ENCODE measurements at places on chromosomes 2 and 18.

DNA sequence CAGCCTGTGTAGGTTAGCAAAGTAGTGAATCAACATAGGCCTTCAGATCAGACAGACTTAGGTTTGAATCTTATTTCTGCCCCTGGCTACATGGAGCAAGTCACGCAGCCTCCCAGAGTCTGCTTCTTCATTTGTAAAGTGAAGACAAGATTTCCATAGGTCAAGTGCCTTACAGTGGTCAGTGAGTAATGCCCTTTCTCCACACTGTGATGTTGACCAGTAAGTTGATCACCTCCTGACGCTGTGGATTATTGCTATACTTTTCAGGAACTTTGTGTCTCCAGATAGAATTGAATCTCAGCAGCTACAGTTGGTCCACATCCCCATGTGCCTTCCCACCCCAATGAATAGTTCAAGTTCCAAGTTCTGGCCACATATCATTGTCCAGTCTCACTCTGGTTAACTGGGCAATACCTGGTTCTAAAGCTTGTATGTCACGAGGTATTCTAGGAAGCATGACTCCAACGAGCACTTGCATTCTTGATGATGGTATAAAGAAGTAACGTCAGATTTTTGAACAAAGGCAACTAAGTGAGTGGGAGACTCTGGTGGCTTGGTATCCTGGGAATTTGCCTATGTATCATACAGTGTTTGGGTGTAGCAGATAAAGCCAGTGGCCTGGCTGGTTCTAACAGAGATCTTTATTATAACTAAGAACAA lies 2.1 kb upstream of the CLIP4 start:
- no peak for DNase-seq

- no peak for DNase-seq
Observed at GRCh38 chr2:170481201-170481600, 233.9 kb upstream of the SP5 start.

DNA sequence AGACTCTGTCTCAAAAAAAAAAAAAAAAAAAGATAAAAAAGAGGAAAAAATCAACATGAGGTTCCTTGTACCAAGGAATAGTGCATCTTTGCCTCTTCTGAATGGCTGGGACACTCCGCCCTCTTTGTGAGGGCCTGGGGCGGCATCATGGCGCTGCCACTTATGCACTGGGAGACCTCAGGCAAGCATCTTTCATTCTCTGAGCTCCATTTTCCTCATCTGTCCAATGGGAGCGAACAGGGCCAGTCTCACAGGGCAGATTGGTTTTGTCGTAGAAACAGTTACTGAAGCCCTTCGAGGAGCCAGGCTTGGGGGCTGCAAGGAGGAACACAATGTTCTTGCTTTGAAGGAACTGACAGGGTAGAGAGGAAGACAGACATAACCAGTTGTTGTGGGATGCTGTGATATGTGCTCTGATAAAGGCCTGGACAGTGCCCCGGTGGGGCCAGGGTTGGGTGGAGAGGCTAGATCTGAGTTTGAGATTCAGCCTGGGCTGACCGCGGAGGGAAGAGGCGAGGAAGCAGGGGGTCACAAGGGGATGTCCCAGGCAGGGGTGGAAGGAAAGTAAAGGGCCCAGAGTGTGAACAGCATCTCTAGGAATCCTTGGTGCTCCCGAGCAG lies 14.1 kb downstream of the ZFP36L2 start:
- no peak for DNase-seq

- no peak for DNase-seq
Observed at GRCh38 chr2:231526341-231527090, 3.7 kb downstream of the NMUR1 start.

- DNase-seq, result no peak
Observed at GRCh38 chr2:145802133-145802532, 1282.2 kb upstream of the ZEB2 start.

GRCh38 chr2:16680304-16680703 lies 14.7 kb upstream of the CYRIA start:
- no peak for DNase-seq

GRCh38 chr2:224099861-224100643 lies 61.0 kb upstream of the SERPINE2 start:
- no peak for DNase-seq

GRCh38 chr2:103789381-103790095 lies 1027.7 kb downstream of the TMEM182 start:
- DNase-seq, result peak; percentile 29

GRCh38 chr18:22868831-22869230 lies 64.3 kb upstream of the RBBP8 start:
- DNase-seq, result no peak

DNA sequence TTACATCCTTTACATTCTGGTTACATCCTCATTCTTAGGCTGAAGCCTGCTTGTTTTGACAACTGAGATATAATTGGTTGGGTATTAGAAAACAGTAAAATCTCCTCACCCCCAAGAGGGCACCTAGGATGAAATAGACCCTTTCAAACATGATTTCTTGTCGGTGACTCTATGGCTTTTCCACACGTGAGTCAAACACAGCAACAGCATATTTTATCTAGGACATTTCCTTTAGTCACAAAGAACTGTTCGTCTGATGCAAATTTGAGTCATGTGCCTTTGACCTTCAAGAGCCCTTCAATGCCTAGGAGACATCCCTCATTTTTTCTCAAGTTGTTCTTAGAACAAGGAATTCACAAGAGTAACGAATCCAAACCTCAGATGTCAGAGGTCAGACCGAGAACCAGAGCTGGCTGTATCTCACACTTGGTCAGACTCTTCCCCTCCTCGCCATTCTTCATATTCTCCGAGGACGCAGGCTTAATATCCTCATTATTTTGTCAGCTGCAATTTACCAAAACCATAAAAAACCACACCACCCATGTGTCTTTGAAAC lies 60.5 kb upstream of the ALKAL2 start:
- no peak for DNase-seq

DNA sequence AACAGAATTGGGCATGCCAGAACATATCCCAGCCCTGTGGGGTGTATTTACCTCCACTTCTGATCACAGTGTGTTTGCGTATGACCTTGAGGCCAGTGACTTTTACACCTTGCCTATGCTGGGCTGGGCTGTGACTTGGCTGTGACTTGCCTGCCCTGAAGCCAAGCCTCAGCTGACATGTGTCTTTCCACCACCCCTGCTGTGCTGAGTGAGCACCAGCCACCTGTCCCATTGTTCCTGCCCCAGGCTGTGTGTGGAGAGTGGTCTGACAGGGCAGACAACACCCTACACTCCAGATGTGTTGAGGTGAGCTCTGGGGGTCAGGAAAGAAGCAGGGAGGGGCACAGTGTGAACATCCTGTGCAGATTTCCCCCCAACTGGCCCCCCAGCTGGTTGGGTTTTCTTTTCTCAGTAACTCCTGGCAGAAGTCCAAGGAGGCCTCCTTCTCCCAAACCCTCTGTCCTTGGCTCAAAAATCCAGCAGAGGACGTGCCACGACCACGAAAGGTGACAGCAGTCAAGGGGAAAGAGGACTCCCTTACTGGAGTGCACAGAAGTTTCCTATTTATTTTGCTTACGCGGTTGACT lies 5.1 kb upstream of the STEAP3 start:
- DNase-seq, result peak; percentile 19

DNA sequence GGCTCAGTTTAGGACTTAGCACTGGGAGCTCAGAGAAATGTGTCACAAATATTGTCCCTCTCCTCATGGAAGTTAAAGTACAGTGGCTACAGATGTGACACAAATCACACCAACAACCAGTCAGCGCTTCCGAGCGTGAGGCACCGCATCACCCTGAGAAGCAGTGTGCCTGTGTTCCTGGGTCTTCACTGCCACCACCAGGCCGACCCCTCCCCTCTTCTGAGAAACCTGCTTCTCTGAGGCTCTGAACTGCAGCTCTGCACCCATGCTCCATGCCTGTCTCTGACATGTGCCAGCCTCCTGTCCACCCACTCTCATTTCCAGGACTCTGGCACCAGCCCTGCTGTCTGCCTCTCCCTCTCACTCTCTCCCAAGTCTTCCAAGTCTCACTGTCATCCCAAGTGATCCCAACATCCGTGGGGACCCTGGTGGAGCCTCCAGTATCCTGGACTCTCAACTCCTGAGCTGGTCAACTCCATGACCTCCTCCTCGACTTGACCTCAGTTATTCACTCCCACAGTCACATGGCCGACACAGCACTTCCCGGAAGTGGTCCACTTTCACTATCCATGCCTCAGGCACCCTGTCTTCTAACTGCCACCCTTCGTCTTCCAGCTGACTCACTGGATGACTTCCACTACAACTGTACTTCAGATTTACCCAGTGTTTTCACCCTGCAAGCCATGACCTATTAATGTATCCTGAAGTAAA lies 73.5 kb downstream of the FBXO15 start:
- no peak for DNase-seq

GRCh38 chr2:120253021-120253882 lies 600 bp downstream of the RALB start:
- DNase-seq, result no peak

GRCh38 chr18:58396144-58396543 lies 232.7 kb downstream of the ALPK2 start:
- no peak for DNase-seq

DNA sequence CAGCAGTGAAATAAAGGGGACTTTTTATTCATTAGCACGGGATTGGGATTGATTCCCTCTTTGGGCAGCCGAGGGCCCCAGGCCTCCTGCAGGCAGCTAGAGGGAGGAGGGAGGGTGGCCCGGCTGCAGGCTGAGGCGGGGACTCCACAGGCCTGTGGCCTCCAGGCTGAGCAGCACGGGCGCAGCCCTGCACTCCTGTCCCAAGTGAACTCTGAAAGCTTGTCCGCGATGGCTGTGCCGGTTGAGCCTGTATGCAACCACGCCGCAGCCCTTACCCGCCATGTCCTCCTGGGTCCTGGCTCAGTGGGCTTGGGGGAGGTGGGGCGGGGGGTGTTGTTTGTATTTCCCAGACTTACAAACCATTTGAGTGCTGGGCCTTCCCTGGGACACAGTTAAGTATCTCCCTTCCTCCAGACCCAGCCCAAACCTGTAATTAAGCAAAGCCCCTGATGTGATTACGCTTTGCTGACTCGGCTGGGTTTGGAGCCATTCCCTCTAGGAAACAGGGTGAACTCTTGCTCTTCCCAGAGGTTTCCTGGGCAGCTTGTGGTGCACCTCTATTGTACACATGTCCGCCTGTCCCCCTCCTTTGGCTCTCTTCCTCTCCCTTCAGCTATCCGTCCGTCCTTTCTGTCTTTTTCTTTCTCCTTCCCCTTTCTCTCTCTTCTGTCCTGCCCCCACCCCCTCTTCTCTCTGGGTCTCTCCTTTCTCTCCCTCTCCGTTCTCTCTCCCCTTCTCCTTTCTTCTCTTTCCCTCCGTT lies 5.3 kb downstream of the GLI2 start:
- DNase-seq, result no peak

- no peak for DNase-seq
Observed at GRCh38 chr2:27178469-27178868, 29.7 kb downstream of the TCF23 start.

DNA sequence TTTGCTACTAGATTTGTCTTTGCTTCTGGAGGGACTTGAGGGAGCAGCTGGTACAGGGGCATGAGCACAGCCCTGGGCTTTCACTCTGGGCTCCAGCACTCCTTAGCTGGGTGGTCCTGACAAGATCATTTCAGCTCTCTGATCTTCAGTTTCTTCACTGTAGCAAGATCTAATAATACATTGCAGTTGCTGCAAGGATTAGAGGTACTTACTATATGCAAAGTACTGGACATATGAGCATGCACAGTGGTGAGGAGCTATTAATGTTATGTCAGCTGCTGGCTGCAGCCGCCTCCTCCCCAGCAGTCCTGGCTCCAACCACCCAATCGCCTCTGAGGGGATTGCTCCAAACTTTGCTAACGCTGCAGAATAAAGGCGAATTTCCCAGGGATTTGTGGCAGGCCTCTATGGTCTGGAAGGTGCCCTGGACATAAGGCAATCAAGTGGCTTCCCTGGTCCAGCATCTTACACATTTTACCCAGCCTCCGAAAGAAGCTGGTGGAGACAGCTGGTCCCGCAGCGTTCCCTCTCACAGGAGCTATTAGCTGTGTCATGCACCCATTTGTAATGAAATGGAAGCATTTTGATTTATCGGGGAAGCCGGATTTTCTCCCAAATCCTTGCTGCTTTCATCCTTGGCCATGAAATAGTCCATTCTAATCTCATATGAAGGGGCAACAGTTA lies 96.7 kb downstream of the RHOB start:
- no peak for DNase-seq

GRCh38 chr2:145598434-145598833 lies 1078.5 kb upstream of the ZEB2 start:
- DNase-seq, result no peak

GRCh38 chr18:22171258-22172119 lies 2.1 kb downstream of the GATA6 start:
- DNase-seq, result no peak

GRCh38 chr2:123415678-123416077 lies 609.4 kb upstream of the CNTNAP5 start:
- no peak for DNase-seq

GRCh38 chr2:132676999-132677398 lies 7.0 kb upstream of the LYPD1 start:
- no peak for DNase-seq

DNA sequence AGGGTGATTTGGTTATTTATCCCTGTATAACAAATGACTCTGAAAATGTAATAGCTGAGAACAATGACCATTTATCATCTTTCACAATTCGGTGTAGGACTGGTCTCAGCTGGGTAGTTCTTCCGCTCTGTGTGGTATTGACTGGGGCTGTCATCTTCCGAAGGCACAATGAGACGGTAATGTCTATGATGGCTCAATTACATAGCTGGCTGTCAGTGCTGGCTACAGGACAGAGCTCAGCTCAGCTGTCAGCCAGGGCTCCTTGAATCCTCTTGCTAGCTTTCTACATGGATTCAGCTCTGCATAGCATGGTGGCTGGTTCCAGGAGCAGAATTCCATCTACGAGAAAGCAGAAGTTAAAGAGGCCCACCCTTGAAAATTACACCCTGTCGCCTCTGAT lies 483.8 kb downstream of the TDRD15 start:
- no peak for DNase-seq
